HT1080 (cell line): ENCODE measurements at places on chromosomes 12 and 14. TPM values are rescaled to one million over a fixed set of nuclear protein-coding genes. Genes with fewer than 3 reads are reported as not detected.

SMAGP gene
- 30.7 and 51.2 TPM in 2 replicates for total RNA-seq

CAPZA3 gene
- not detected in 2 replicates for total RNA-seq

FLRT2 gene
- total RNA-seq = 6.7 and 7.2 TPM in 2 replicates

APOF gene
- not detected in 2 replicates for total RNA-seq

ENO2 gene
- 13.4 and 26.3 TPM in 2 replicates for total RNA-seq

PLD4 gene
- total RNA-seq = 0.02 and 0.10 TPM in 2 replicates

CLEC7A gene
- total RNA-seq = not detected in 2 replicates

STAB2 gene
- not detected in 2 replicates for total RNA-seq

GOLGA5 gene
- total RNA-seq = 20.4 and 23.6 TPM in 2 replicates

KRT2 gene
- total RNA-seq = not detected in 2 replicates

RASAL1 gene
- not detected in 2 replicates for total RNA-seq

GLIPR1L1 gene
- not detected in 2 replicates for total RNA-seq

BHLHE41 gene
- 0.60 and 1.5 TPM in 2 replicates for total RNA-seq

SLC39A9 gene
- 74.7 and 85.0 TPM in 2 replicates for total RNA-seq

TEX52 gene
- not detected in 2 replicates for total RNA-seq

KRT85 gene
- total RNA-seq = not detected in 2 replicates

GUCY2C gene
- total RNA-seq = 0.17 TPM in 1 of 2 replicates, not detected in the other

CCDC175 gene
- not detected in 2 replicates for total RNA-seq

RPL10L gene
- total RNA-seq = not detected in 2 replicates

HELB gene
- total RNA-seq = 1.1 and 1.4 TPM in 2 replicates

KLRC4 gene
- not detected in 2 replicates for total RNA-seq

ART4 gene
- not detected in 2 replicates for total RNA-seq

E2F7 gene
- total RNA-seq = 37.3 and 38.9 TPM in 2 replicates

NTN4 gene
- 7.7 and 8.4 TPM in 2 replicates for total RNA-seq

C14orf39 gene
- total RNA-seq = not detected in 2 replicates

PIWIL1 gene
- total RNA-seq = not detected in 2 replicates

FRMD6 gene
- 121 and 128 TPM in 2 replicates for total RNA-seq

FAM186B gene
- 0.17 and 0.64 TPM in 2 replicates for total RNA-seq

STXBP6 gene
- 14.2 and 16.0 TPM in 2 replicates for total RNA-seq

TSHR gene
- total RNA-seq = not detected in 2 replicates

FAM181A gene
- not detected in 2 replicates for total RNA-seq

KLRC2 gene
- total RNA-seq = not detected in 2 replicates

IRAK3 gene
- total RNA-seq = 0.03 TPM in 1 of 2 replicates, not detected in the other

CCDC184 gene
- 0.19 and 0.40 TPM in 2 replicates for total RNA-seq

IKZF4 gene
- total RNA-seq = 0.80 and 1.9 TPM in 2 replicates

SERPINA5 gene
- total RNA-seq = not detected in 2 replicates

GLS2 gene
- not detected in 2 replicates for total RNA-seq

OLR1 gene
- total RNA-seq = not detected in 2 replicates

ERP27 gene
- total RNA-seq = 0.03 TPM in 1 of 2 replicates, not detected in the other

DEPDC4 gene
- total RNA-seq = 2.1 and 2.4 TPM in 2 replicates

ADAM20 gene
- 0.03 and 0.13 TPM in 2 replicates for total RNA-seq

FGF23 gene
- not detected in 2 replicates for total RNA-seq

KRT73 gene
- not detected in 2 replicates for total RNA-seq

KRT3 gene
- total RNA-seq = 0.13 TPM in 1 of 2 replicates, not detected in the other

PSMC1 gene
- total RNA-seq = 347 and 425 TPM in 2 replicates

KIF21A gene
- total RNA-seq = 13.2 and 18.1 TPM in 2 replicates

COX8C gene
- not detected in 2 replicates for total RNA-seq
